Fibroblast of mammary gland (primary cell): ENCODE measurements at places on chromosomes 7 and 10.

DNA sequence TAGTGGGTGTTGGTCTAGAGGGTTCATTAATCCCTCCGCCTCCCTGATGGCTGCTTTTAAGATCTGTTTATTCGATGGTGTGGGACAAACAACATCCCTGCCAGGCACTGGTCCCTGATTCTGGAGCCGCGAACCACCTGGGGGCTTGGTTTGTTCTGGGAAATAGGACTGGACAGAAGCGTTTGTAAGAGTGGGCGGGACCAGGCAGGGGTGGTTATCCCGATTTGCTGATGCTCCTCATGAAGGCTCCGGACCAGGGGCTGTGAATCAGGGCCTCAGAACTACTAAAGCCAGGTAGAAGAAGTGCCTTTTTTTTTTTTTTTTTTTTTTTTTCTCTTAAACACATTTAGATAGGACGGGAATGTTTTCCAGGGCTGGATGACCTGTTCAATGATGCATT, 273.4 kb downstream of the WDR37 start:
- DNase-seq: no peak

DNA sequence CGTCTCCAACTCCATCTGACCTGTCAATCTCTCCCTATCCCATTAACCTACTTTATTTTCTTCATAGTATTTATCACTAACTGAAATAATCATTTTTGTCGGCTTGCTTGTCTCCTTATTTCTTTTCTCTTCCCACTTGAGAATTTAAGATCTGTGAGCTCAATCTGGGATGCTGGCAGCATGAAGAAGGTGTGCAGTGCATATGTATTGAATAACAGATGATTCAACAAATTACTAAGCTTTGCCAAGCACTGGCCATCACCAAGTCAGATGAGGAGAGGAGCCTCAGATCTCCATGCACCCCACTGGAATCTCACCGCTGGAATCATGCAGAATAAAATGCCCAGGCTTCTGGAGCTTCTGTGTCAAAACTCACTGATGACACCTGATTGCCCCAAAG, 47.6 kb upstream of the PPP1R3C start:
- DNase-seq: peak; percentile 27

DNA sequence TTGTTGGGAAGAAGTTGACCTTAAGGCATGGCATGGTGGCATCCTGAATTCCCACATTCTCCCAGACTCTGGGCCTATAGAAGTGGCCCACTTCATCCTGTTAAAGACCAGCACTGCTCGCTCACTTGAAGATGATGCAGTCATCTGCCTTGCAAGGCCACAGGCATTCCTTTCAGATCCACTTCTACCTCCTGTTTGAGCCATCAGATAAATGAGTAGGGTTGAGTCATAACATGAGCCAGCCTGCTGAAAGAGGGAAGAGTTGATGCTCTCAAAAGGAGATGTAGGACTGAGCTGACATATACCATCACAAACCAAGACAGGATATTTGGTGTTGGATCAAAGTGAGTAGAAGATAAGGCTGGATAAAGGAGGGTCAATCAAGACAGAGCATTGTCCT, 1.5 kb upstream of the EBLN1 start:
- peak; percentile 47 for DNase-seq

GRCh38 chr7:128003787-128004186, 27.4 kb downstream of the LRRC4 start:
- DNase-seq: no peak

DNA sequence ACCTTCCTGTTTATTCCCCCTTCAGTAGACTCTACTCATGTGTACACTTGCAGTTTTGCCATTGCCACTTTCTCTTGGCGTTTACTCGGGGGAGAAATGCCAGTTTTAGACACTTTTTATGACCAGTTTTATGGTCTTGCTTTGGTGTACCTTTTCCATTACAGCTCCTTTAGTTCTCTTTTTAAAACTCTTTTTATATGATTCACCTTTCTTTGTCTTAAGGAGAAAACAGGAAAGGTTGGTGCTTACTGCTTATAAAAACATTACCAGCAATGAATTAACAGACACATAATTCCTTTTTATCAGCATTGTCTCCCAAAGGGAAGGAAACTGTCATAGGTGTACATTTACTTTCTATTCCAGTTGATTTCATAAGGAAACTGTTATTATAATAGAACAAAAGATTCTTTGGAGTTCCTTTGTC, 11.9 kb downstream of the TSPAN13 start:
- no peak for DNase-seq

DNA sequence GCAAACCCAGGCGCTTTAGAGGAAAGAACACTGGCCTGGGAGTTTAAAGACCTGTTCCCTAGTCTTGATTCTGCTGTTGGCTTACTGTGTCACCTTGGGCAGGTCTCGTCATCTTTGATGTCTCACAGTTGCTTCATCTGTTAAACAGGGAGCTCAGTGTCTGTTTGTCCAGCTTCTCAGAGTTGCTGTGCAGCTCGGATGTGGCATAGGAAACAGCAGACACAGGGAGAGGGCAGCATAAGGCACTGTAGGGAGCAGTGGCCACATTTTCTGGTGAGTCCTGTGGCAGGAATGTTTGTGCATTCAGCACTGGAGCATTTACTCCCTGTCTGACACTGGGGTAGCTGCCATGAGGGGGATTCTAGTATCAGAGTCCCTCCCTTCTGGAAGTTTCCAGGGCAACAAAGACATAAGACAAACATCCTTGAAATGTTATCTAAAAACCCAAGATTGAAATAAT, 2.0 kb downstream of the REPIN1 start:
- no peak for DNase-seq

- DNase-seq: no peak
Measured at GRCh38 chr7:100893318-100893895, 2.3 kb downstream of the ACHE start.

DNA sequence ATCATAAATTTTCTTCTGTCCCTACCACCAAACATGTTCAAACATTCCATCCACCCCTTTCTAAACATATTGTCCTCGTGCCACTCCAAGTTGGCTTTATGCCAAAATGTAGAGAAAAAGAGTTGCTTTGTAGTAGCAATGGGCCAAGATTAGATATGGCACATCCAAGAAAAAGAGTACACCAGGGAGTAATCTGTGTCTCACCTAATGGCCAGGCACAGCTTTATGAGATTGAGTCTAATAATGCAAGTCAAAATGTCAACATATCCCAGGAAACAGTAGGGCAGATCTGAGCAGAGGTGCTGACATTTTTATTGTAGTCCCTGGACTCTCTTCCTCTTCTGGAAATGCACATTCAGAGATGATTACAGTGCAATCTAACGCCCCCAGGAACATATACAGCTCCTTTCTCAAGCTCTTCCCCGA, 5.7 kb upstream of the OR6V1 start:
- peak; percentile 24 for DNase-seq

DNA sequence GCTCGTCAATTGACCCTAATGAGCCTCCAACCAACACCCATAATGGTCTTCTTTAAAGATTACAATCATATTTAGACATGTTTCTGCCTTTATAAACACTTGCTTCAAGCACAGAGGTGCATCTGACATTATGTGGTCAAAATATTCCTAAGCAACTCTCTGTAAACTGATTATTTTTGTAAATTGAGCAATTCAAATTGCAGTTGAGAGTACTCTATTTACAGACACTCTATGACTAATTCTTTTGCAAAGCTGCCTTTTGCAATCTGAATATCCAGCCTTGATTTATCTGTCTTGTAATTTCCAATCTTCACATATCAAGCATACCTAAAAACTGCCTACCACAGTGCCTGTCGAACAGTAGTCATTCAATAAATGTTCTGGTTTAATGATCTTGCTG, 112.0 kb downstream of the PDE1C start:
- peak; percentile 52 for DNase-seq

- no peak for DNase-seq
Measured at GRCh38 chr7:92874567-92874966, 38.2 kb upstream of the CDK6 start.

GRCh38 chr10:128848810-128849209, 618.2 kb upstream of the MGMT start:
- DNase-seq: no peak

- DNase-seq: no peak
Measured at GRCh38 chr7:41599760-41600159, 103.1 kb downstream of the INHBA start.

GRCh38 chr7:33422825-33423645, 293.7 kb downstream of the BBS9 start:
- no peak for DNase-seq

DNA sequence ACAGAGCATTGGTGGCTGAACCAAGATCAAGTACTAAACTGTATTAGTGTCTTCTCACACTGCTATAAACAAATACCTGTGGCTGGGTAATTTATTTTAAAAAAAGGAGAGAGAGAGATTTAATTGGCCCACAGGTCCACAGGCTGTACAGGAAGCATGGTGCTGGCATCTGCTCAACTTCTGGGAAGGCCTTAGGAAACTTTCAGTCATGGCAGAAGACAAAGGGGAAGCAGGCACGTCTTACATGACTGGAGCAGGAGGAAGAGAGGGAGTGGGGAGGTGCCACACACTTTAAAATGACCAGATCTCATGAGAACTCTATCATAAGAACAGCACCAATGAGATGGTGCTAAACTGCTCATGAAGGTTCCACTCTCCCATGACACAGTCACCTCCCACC, 95.2 kb upstream of the JCAD start:
- no peak for DNase-seq

DNA sequence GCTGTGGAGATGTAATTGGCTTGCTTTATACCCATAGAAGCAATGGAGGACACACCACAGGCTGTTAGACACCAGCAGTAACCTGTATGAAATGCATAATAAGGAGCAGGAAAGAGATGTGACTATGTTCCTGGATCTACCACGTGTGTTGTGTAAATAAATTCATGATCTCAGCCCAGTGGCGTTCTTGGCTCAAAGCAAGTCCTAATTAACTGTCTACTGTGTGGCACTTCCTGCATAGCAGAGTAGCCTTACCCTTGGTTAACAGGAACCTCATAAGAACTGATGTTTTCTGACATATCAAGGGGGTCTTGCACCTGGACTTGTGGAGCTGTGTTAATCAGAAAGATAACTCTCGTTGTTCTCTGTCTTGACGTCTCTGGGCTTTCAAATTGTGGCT, 25.7 kb upstream of the FAM180A start:
- DNase-seq: no peak

- no peak for DNase-seq
Measured at GRCh38 chr10:36202881-36203280, 560.8 kb upstream of the FZD8 start.

GRCh38 chr7:30312178-30312577, 27.8 kb downstream of the ZNRF2 start:
- no peak for DNase-seq

GRCh38 chr10:48762064-48763042, 77.7 kb downstream of the WDFY4 start:
- no peak for DNase-seq

DNA sequence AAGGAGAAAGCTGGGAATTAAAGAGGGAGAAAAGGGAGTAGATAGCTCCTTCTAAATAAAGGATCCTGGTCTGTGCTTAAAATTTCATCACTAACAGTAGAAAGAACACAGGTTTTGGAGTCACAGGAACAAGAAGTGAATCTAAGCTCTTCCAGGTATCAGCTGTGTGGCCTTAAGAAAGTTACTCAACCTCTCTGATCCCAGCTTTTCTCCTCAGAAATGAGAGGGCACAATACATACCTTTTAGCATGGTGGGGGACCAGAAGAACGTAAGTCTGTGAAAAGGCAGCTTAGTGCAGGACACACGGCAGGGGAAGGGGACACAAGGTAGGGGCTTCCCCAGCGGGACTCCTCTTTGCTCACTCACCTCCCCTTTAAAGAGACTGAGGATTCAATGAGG, 13.4 kb downstream of the GFRA1 start:
- no peak for DNase-seq

GRCh38 chr10:130961506-130962239, 349.8 kb downstream of the TCERG1L start:
- no peak for DNase-seq

DNA sequence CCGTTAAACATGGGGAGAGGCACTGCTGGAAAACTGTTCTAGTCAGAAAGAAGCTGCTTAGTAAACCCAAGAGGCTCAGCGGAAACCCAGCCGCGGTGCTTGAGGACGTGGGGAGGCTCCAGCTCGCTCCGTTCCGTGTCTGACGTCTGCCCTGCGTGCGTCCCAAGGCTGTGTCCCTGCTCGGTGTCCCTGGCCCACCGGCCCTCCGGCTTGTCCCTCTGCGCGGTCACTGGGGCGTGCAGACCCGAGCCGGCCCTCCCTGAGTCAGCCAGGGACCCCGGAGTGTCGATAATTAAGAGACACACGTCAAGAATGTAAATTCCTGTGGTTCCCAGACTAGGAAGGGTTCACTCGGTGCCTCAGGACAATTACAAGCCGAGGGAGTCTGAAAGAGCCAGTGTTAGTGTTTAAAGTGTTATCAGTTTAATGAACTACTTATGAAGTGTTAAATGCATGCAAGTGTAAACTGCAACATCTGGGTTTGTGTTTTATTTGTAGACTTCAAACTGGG, 98.9 kb downstream of the WDR11 start:
- no peak for DNase-seq

DNA sequence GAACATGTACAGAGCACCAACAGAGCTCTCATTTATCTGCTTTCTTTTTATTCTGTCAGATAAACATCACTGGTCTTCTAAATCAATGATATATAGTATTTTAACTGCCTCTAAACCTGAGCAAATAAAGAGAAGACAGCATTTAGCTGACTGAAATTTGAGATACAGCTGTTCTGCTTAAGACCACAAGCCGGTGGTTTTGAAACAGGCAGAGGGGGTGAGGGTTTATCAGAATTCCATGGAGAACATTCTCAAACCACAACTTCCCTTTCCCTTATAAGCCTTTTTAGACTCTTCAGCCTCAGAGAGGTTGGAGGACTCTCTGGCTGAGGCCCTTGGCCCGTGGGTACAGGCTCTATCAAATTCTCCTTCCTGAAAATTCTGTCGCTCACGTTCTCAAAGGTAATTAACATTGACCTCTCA, 87.4 kb upstream of the RSU1 start:
- DNase-seq: peak; percentile 96

DNA sequence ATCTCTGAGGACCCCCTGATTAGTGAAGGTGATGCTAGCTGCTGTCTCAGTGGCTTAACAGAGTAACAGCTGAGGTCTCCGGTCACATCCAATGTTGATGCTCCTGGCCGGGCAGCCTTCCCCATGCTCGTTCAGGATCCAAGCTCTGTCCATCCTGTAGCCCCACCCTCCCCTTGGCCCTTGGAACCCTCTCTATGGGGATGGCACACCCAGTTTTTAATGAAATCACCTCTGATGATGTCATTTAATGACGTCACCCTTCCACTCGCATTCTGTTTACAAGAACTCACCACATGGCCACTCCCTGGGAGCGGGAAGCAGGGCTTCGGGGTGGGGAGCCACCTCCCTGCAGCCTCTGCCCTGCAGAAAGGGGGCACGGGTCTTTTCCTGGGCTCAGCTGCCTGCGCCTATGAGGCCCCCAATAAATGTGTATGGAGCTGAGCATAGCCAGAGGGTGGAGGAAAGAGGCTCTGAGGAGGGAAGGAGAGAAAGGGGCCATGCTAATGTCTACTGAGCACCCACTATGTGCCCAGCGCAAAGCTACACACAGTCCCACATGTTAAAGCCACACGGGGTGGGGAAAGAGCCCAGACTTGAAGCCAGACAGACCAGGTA, 95.5 kb downstream of the OAT start:
- DNase-seq: peak; percentile 44

- DNase-seq: peak; percentile 93
Measured at GRCh38 chr10:77501152-77501845, 136.3 kb downstream of the KCNMA1 start.

GRCh38 chr10:52663161-52663560, 109.4 kb downstream of the MBL2 start:
- no peak for DNase-seq
